Vagina (tissue), 2 donors: ENCODE measurements at places on chromosomes 2 and 18.

GRCh38 chr18:79571211-79572092 lies 108.2 kb upstream of the CTDP1 start:
- DNase-seq = no peak

DNA sequence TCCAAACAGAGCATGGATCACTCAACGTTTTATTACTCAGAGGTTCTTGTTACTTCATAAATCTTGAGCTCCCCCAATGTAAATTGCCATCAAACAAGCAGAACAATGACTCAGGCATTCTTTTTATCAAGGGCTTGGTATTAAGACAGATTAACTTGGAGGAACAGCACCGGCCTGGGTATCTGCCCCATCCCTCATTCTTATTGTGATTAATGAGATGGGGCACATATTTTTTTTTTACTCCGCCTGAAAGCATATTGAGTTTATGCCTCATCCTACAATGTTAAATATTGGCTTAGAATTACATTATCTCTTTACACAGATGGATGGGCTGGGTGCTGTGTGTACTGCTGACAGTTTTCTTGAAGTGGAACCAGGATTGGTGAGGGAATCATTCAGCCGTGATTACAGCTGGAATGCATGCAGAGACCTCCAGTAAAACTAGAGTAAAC lies 387.3 kb downstream of the CLIP4 start:
- DNase-seq = no peak

DNA sequence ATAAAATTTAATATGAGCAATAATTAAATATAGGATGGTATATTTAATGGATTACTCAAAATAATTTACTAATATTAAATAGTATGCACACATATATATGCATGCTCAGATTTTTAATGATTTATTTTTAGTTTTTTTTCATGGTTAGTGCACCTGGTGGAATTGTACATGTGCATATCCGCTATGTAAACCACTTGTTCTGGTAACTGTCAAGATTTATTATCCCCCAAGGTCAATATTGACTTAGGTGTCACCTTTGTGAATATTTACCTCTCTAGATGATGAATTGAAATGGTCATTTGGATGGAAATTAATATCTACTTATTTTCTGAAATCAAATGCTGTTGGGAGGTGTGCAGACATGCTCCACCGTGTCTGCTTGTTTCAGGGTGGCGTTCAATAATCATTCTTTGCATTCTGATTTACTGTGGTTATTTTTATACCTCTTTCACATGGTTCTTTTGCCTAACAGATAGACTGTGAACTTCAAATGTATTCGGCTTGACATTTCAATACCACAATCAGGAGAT lies 14.7 kb downstream of the CNTNAP5 start:
- DNase-seq = no peak

GRCh38 chr2:181892799-181893435 lies 1.4 kb downstream of the ITPRID2 start:
- no peak for DNase-seq

DNA sequence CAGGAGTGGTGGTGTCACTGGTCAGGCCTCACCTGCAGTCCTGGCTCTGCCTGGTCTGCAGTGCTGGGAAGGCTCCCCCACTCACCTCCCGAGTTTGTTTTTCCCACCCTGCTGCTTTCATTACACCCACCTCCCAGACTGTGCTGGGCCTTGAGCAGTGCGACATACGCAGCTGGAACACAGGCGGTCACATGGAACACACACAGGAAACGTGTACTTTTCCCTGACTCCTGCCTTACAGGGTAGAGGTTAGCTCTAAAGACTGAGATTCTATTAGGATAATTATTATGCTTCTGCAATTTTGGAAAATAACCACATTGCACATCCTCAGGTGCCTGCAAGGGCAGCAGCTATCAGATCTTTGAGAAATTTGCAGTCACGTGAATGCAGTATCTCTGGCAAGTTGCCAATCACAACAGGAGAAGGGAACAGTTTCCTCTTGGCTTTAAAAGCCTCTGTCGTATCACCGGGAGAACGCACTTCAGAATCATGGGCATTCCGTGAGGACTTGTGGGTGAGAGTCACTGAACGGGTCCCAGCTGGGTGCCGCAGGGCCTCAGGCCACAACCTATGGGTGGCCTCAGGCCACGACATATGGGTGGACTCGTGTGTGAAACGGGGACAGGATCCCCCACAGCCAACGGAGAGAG lies 136.5 kb downstream of the ZNF236 start:
- no peak for DNase-seq

DNA sequence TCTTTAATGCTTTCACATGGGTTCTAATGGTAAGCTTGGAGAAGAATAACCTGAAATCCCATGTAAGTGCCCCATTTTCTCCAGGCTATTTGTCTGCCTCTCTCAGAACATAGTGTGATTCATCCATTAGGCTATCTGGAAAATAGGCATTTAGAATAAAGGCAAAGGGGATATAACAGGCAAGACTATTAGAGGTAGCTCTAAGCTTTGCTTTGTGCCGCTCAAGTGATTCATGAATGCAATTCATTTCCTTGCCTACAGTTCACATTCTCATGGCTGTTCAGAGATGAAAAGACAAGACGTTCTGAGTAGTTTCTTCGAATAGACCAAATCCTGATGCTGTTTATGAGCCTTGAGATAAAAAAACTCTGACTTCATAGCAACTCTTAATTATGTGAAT lies 101.7 kb downstream of the ANKRD44 start:
- no peak for DNase-seq

DNA sequence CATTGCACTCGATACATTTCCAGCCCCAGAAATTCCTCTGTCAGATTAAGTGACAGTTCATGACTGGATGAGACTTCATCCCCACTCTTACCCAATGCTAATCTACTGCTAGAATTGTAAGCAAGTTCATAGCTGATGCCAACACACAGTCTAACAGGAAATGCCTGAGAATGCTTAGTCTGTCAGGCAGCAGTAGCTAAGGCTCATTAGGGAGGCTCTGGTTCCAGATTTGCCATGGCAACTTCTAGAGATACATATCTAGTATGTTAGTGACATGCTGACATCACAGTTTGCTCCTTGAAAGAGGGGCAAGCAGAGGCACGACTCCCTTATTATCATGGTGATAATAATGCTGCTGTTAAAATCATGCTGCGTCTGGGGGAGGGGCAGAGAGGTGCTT lies 198.4 kb downstream of the RBM43 start:
- DNase-seq = no peak

- DNase-seq = no peak
These were observed 65.4 kb downstream of the SMAD7 start for GRCh38 chr18:48885266-48885923.

DNA sequence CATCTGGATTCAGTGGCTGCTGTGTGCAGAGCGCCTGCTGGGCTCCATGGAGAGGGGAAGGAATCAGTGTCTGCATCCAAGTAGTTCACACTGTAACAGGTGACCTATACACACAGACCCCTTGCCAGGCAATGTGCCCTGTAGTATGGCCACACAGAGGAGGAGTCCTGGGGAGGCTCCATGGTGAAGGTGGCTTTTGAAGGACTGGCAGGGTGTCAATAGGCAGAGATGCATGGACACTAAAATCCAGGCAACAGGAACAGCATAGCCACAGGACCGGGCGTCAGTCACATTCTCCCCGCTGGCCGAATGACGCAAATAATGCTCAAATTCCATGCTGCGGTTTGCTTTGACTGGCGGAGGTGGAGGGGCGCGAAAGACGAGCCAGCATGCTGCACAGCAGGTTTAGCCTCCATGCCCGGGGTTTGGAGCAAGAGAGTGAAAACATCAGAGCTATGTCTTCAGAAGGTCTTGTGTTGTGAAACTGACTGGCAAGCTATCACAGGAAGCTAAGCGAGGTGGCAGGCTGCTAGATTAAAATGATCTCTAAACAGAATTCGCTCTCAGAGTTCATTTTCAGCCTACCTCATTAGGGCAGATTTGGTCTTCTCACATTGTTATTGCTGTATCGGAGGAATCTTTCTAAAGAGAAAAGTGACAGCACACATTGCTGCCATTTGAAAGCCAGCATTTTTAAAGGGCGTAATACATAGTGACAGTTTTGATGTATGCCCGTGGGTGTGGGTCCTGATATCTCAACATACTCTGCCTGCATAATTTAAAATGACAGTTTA lies 1.2 kb upstream of the CHMP1B start:
- DNase-seq = no peak
